IPS-NIHi11 (cell line): ENCODE measurements at places on chromosomes 12 and 14.
A peak's percentile ranks its signal among the peaks of the same experiment; 100 is the strongest.

- no peak for DNase-seq
These were observed 410.8 kb upstream of the PDE3A start for GRCh38 chr12:19957308-19958125.

DNA sequence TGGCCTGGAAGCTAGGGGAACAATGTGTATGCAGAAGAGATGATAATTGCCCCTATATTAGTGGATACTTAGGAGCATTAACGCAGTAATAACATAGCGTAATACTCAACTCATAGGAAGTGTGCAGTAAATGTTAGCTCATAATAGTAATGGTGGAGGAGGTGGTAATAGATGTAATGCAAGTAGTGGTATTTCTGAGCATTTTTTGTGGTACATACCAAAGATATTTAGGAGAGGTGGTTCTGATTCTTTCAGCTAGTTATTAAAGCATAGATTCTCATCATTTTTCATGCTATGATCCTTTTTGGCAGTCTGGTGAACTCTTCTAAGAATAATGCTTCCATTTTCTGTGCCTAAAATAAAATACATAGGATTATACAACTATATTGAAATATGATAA, 233.1 kb downstream of the PTPRO start:
- no peak for DNase-seq

GRCh38 chr12:57846285-57846576, 298 bp downstream of the CTDSP2 start:
- DNase-seq, result no peak

GRCh38 chr12:6783828-6784227, 5.5 kb upstream of the CD4 start:
- DNase-seq, result no peak

DNA sequence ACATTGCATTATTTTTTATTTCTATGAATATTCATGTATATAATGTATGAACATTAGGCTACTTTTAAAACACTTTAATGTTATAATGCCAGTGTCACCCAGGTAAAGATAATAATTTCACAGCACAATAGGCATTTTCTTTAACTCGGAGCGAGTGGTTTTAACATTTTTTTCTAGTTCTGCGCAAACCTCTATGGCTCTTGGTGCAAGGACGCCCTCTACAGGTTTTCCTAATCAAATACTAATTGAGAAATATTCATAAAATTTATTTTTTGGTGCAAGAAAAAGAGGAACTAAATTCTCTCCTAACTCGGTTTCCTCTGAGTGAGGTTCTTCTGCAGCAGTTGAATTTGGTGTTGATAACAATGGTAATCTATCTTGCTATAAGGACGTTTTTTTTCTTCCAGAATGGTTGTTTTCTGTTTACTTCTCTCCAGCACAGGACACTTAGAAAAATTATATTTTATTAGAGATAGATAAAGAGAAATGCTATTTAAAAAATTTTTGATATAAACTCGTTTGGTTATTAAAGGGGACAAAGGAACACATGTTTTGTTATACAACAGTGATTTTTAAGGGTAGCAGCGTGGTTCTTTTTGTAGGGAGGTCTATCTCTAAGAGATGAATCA, 2.4 kb upstream of the WIF1 start:
- DNase-seq, result no peak

DNA sequence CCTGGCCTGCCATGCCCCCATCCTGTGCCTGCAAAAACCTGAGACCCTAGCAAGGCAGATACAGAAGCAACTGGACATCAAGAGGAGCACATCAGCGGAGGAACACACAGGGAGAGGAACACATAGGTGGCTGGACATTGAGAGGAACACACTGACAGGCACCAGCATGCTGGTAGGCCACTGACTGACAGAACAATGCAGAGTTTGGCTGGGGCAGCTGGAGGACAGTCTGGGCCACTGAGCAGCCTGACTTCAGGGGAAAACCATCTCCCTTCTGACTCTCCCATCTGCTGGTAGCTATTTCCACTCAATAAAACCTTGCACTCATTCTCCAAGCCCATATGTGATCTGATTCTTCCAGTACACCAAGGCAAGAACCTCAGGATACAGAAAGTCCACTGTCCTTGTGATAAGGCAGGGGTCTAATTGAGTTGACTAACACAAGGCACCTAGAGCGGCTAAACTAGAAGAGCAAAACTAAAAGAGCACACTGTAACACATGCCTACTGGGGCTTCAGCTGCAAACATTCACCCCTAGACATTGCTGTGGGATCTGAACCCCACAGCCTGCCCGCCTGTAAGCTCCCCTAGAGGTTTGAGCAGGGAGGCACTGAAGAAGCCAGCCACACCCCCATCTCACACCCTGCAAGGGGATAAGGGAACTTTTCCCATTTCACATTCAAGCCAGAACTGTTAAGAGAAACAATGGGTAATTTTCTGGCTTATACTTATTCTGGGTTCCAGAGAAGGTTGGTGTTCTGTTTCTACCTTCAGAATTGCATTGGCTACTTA, 22.1 kb downstream of the CLECL1 start:
- DNase-seq, result no peak

GRCh38 chr14:78530078-78530477, 359.9 kb downstream of the NRXN3 start:
- DNase-seq, result peak; percentile 70

- no peak for DNase-seq
These were observed 19.2 kb downstream of the PPTC7 start for GRCh38 chr12:110563702-110564470.

- DNase-seq, result peak; percentile 15
These were observed 93.4 kb upstream of the SLCO1C1 start for GRCh38 chr12:20601668-20602280.

GRCh38 chr14:24838945-24839616, 205.1 kb upstream of the GZMB start:
- DNase-seq, result no peak

DNA sequence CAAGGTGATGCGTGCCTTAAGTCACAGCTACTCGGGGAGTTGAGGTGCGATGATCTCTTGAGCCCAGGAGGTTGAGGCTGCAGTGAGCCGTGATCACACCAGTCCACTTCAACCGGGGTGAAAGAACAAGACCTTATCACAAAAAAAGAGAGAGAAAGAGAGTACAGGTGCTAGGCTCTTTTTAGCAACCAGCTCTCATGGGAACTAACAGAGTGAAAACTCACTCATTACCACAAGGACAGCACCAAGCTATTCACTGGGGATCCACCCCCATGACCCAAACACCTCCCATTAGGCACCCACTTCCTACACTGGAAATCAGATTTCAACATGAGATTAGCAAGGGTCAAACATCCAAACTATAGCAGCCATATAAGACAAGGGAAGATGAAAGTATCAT, 164.2 kb downstream of the NDUFA12 start:
- no peak for DNase-seq

GRCh38 chr14:73789989-73790581, 61.5 kb upstream of the PTGR2 start:
- no peak for DNase-seq

DNA sequence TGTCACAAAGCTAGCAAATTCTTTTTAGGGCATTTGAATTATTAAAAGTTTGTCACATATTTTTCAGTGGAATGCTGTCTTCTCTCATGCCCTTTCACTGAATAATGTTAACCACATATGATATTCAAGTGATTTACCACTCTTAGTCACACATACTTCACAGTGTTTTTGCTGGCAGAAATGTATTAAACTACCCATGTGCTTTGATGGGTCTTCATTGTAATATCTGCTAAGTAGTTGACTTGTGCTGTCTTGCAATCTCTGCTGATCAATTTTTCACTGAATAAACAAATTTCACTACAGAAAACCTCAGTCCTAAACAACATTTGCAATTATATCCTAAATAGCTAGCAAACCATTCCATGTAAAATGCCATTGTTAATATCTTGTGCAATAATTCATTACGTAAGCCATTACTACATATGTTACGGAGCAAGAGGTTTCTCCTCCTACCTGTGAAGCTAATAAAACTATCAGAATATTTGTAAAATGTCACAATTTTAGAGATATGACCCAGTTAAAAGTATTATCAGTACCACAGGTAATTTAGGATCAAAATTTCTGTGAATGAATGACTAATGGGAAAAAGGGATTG, 64.6 kb upstream of the LMO3 start:
- DNase-seq, result no peak

GRCh38 chr14:68894123-68894522, 85.0 kb downstream of the ACTN1 start:
- no peak for DNase-seq

- DNase-seq, result no peak
These were observed 3.0 kb upstream of the CISTR start for GRCh38 chr12:53754633-53755264.

GRCh38 chr14:60184905-60185555, 19.8 kb upstream of the DHRS7 start:
- no peak for DNase-seq

- DNase-seq, result no peak
These were observed 89.4 kb downstream of the DUSP16 start for GRCh38 chr12:12473223-12473622.

- DNase-seq, result peak; percentile 70
These were observed 104.8 kb upstream of the DIO3 start for GRCh38 chr14:101456246-101457175.

- no peak for DNase-seq
These were observed 1.2 kb downstream of the CDK2AP1 start for GRCh38 chr12:123270214-123271000.

GRCh38 chr14:63770187-63770807, 42.4 kb upstream of the SGPP1 start:
- no peak for DNase-seq

- DNase-seq, result no peak
These were observed 328.1 kb downstream of the ATP23 start for GRCh38 chr12:58269476-58269875.

- DNase-seq, result no peak
These were observed 61.0 kb downstream of the PPM1A start for GRCh38 chr14:60309867-60310552.

DNA sequence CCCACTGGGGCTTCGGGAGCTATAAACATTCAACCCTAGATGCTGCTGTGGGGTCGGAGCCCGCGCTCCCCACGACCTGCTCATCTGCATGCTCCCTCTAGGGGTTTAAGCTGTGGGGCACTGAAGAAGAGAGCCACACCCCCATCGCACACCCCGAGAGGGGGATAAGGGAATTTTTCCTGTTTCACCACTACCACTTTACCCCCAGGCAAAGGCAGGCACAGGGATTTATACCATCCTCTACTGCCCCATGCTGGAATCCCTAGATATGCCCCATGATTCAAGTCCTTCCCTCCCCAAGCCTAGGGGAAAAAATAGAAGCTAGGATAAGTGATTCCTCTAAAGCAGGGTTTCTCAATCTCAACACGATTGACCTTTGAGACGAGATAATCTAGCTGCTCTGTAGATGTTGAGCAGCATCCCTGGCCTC, 59.9 kb upstream of the CCDC60 start:
- peak; percentile 23 for DNase-seq

- no peak for DNase-seq
These were observed 94.4 kb downstream of the DAD1 start for GRCh38 chr14:22494486-22495135.

GRCh38 chr12:62762645-62763044, 172.3 kb downstream of the PPM1H start:
- DNase-seq, result no peak

DNA sequence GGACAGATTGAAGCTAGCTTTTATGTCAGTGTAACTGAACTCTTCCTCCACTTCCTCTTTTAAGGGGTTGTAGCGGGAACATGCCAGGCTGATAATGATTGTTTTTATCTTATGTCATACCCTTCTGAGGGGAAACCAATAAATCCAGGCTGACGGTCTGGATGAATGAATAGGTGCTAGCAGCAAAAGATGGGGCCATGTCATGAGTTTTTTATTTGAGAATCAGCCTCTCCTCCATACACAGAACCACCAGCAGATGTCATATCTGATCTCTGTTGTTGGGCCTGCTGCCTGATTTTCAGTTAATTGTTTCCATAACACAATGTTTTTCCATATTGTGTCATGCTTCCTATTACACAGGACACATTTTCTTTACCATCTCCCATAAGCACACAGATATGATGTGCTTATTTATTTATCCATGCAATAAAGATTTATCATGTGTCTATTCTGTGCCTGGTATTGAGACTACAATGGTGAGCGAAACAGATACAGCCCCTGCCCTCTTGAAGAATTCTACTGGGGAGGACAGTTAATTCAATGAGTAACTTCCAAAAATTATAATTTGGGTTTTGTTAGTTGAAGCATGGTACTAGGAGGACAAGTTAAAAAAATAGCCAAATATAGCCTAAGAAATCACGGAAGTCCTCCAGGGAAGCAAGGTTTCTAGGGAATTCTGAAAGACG, 33.6 kb upstream of the CRY1 start:
- no peak for DNase-seq

- no peak for DNase-seq
These were observed 1.1 kb upstream of the MTA1 start for GRCh38 chr14:105418269-105419194.

DNA sequence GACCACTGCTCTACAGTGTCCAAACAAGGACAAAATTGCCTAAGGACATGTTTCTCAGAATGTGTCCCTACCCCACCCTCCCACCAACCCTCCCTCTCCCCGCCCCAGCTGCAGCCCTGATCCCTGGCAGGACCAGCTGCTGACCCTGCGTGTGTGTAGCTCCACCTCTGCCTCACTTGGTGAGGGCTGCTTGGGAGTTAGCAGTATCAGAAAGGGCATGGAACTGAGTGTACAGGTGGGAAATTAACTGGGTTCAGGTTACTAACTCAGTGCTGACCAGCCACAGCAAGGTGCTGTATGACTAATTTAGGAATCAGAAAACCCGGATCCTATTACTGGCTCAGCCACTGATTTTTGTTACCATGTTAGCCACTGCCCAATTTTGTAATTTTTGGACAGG, 11.3 kb upstream of the PLEKHD1 start:
- peak; percentile 37 for DNase-seq

GRCh38 chr12:42744539-42745182, 155.1 kb upstream of the PRICKLE1 start:
- DNase-seq, result no peak

DNA sequence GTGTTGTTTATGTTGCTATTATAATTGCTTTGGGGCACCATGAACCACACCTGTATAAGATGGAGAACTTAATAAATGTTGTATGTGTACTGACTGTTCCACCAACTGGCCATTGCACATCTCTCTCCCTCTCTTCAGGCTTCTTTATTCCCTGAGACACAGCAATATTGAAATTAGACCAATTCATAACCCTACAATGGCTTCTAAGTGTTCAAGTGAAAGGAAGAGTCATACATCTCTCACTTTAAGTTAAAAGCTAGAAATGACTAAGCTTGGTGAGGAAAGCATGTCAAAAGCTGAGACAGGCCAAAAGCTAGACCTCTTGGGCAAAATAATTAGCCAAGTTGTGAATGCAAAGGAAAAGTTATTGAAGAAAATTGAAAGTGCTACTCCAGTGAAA, 373.3 kb downstream of the RGS6 start:
- DNase-seq, result no peak

GRCh38 chr14:23115918-23116317, 3.1 kb downstream of the CEBPE start:
- no peak for DNase-seq

- DNase-seq, result no peak
These were observed 542.7 kb upstream of the LMO3 start for GRCh38 chr12:17148706-17149105.

DNA sequence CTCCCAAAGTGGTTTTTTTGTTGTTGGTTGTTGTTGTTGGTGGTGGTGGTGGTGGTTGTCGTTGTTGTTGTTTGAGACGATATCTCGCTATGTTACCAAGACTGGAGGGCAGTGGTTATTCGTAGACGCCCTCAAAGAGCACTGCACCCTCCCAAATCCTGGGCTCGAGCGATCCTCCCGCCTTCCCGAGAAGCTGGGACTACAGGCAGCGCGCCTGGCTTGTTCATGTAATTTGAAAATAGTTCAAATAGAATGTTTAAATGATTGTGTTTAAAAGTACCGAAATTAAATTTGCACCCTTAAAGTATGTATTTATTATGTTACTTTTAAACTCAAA, 439 bp upstream of the ANAPC5 start:
- DNase-seq, result no peak
